ENCODE measurements at places on chromosomes 7 and 10.

- no peak for DNase-seq
Measured at GRCh38 chr10:70341016-70341415, 41.4 kb downstream of the LRRC20 start.

DNA sequence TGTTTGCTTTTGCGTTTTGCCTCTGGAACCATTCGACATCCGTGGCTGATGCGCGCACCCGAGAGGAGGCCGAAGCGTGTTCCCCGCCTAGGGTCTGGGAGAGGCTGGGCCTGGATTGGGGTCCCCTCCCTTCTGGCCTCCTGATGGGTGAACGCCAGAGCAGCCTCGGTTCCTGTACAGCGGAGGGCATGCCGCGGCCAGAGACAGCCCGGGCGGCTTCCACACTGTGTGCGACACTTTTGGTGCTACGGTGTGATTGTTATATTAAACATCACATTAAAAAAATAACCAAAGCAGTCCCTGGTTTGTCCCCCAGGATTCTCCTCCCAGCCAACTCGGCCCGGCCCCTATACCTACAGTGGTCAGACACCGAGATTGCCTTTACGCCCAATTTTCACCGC is 3.7 kb upstream of the HOXA7 start:
- DNase-seq: no peak

- no peak for DNase-seq
Measured at GRCh38 chr7:135862586-135863340, 114.2 kb upstream of the FAM180A start.

DNA sequence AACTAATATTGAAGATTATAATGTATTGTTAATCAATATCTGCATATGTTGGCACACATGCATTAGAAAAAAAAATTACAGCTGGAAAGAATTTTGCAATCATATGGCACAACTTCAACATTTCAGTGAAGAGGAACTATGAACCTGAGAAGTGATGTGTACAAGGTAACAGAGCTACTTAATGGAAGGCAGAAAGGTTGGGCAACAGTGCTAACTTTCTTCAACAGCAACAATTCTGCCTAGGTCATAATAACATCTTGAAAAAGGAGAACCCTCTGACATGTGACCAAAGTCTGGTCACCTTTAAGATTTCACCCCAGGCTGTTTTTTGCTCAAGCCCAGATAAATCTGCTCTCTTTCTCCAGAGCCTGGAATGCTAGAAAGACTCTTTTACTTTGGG is 47.9 kb upstream of the SKAP2 start:
- no peak for DNase-seq

GRCh38 chr7:135523146-135523545 is 13.2 kb upstream of the CNOT4 start:
- no peak for DNase-seq

- peak; percentile 7 for DNase-seq
Measured at GRCh38 chr7:83936056-83936708, 258.4 kb downstream of the SEMA3A start.

DNA sequence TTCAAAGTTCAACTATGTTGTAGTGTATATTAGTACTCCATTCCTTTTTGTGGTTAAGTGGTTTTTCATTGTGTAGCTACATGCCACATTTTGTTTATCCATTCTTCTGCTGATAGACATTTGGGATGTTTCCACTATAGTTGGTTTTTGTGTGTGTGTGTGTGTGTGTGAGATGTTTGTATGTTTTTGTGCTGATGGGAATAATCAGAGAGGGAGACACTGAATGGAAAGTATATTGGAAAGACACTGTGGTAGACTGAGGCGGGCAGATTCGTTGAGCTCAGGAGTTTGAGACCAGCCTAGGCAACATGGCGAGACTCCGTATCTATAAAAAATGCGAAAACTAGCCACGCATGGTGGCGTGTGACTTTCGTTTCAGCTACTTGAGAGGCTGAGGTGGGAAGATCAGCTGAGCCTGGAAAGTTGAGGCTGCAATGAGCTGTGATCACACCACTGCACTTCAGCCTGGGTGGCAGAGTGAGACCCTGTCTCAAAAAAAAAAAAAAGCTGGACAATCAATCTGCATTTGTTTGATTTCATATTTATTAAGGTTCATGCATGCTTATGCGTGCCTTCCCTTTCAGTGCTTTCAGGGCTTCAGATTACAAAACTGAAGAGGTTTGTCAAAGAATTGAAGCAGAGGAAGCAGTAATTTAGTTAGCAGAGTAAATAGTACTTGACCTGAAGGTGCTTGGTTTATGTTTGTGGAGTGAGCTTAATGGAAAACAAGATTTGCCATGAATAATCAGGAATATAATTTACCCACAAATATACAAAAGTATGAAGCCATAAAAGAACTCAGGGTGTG is 14.7 kb downstream of the SEC24C start:
- DNase-seq: no peak

- no peak for DNase-seq
Measured at GRCh38 chr10:110778211-110778610, 93.5 kb upstream of the PDCD4 start.

DNA sequence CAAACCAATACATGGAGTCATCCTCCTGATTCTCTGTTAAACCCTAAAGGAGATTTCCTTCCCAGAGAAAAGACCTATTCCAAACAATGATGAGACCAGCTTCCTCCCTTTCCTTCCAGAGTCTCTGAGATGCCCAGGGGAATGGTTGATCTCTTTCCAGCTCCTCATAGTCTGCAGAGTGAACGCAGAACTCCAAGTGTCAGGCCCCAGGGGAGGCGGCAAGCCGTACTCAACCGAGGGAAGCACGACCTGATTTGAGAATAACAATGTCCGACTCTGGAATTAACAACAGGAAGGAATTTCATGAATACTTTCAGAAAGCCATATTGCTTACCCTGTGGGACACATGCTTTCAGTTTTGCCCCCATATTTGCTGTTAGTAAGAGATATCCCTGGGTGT is 241.7 kb upstream of the GLI3 start:
- DNase-seq: no peak

GRCh38 chr7:156935250-156935649 is 14.3 kb upstream of the NOM1 start:
- DNase-seq: no peak

GRCh38 chr7:924541-925231 is 29.8 kb downstream of the ADAP1 start:
- peak; percentile 48 for DNase-seq

GRCh38 chr10:52778511-52779392 is 6.2 kb upstream of the MBL2 start:
- no peak for DNase-seq

- DNase-seq: no peak
Measured at GRCh38 chr10:109737009-109737408, 186.3 kb downstream of the XPNPEP1 start.

GRCh38 chr10:13087601-13087985 is 12.4 kb upstream of the OPTN start:
- DNase-seq: no peak

DNA sequence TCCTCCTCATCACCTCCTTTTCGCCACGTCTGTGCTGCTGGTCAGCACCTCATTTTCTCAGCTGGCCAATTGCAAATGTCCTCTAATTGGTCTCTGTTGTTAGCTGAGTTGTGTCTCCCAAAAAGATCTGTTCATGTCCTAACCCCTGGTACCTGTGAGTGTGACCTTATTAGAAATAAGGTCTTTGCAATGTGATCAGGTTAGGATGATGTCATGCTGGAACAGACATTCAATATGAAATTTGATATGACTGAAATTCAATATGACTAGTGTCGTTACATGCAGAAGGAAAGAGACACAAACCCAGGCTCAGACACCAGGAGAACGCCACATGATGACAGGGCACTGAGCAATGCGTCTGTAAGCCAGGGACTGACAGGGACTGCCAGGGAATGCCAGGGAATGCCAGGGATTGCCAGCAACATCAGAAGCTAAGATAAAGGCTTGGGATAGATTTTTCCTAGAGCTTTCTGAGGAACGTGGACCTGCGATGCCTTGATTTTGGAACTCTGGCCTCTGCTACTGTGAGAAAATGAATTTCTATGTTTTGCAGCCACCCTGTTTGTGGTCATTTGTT is 77.5 kb upstream of the CXCL12 start:
- DNase-seq: no peak

GRCh38 chr7:75662579-75663301 is 76.0 kb downstream of the HIP1 start:
- DNase-seq: no peak

- DNase-seq: no peak
Measured at GRCh38 chr10:70567603-70568002, 34.9 kb downstream of the PRF1 start.

- no peak for DNase-seq
Measured at GRCh38 chr7:133888061-133888930, 238.8 kb upstream of the LRGUK start.

- no peak for DNase-seq
Measured at GRCh38 chr7:80357530-80357929, 154.3 kb downstream of the GNAT3 start.

DNA sequence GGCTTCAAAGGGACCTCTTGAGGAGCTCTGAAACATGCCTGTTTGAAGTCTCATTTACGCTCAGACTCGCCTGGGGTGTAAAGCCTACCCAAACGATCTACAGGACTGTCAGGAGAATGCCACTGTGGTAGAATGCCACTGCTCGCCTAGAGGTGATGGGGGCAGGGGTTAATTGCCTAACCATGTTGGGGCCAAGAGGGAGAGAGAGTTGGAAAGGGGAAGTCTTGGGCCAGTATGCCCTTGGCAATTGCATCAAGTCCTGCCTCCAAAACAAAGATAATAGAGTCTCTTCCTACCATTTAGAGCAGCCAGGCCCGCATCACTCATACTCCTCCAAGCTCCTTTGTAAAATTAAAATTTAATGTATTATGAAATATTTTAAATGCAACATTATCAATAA is 25.2 kb downstream of the CDK1 start:
- DNase-seq: no peak

DNA sequence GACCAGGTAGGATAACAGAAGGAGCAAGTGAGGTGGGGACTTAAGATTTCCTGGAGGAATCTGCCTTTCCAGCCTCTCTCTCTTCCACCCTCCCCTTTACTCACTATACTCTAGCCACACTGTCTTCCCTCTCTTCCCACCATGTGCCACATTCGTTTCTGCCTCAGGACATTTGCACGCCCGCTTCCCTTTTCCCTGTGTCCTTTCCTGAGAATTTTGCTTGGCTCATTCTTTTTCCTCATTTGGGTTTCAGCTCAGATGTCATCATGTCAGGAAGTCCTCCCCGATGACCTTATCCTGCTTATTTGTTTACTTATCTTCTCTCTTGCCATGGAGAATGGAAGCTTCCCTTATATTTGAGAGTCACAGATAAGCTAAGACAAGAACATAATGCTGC is 363.8 kb downstream of the PRPF18 start:
- no peak for DNase-seq

- DNase-seq: no peak
Measured at GRCh38 chr10:72809006-72809405, 84.5 kb upstream of the OIT3 start.

GRCh38 chr7:67621704-67622103 is 625.1 kb downstream of the TYW1 start:
- DNase-seq: no peak

- no peak for DNase-seq
Measured at GRCh38 chr10:97013568-97013967, 172.2 kb downstream of the SLIT1 start.

GRCh38 chr10:1308173-1308961 is 252.2 kb downstream of the WDR37 start:
- no peak for DNase-seq

- DNase-seq: no peak
Measured at GRCh38 chr7:158582089-158582456, 5.5 kb downstream of the PTPRN2 start.

GRCh38 chr7:42315103-42315502 is 78.1 kb upstream of the GLI3 start:
- DNase-seq: no peak

- DNase-seq: no peak
Measured at GRCh38 chr7:146345251-146345650, 228.7 kb downstream of the CNTNAP2 start.

DNA sequence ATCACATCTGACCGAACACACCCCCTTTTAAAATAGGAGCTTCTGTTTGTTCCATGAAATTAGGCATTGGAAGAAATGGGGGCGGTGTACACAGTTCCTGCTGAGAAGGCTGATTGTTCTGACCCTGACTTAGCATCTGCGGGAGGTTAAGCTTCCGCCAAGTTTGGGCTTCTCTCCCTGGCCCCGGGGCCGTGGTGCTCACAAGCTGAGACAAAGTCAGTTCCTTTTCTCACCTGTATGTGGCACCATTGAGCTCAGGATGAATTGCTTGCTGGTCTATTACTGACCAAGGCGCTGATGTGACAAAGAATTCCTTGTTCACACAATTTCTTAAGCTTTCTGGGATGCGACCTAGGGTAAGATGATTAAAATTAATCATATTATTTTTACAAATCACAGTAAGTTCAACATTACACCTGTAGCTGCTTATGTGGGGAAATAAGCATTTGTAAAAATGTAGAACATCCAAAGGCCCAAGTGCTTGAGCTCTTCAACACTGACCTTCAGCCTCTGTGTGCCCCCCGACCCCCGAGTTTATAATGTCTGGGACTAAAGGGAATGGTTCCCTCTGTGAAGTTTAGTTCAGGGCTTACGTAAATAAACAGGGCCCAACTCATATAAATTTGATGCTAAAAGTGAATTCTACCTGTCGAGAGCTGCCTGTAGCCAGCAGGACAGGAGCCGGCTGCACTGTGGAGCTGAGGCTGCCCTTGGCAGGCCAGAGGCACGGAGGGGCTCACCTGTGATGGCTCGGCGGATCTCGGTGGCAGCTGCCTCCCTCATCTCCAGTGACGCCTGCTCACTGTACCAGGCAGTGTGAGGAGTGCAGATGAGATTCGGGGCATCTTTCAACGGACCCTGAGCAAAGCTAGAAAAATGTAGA is 50.8 kb downstream of the ZRANB1 start:
- DNase-seq: no peak

GRCh38 chr10:112137154-112137987 is 46.2 kb downstream of the GPAM start:
- no peak for DNase-seq

Data from activated CD8-positive, alpha-beta memory T cell treated with anti-CD3 and anti-CD28 coated beads for 4 hours (primary cell).